Stimulated activated CD8-positive, alpha-beta memory T cell treated with anti-CD3 and anti-CD28 coated beads, Interleukin-4, amount 100 ng/mL, for 4 hours (primary cell): ENCODE measurements at places on chromosomes 11 and 22.

- no peak for DNase-seq
Observed at GRCh38 chr22:41847300-41847699, 14.4 kb downstream of the SREBF2 start.

DNA sequence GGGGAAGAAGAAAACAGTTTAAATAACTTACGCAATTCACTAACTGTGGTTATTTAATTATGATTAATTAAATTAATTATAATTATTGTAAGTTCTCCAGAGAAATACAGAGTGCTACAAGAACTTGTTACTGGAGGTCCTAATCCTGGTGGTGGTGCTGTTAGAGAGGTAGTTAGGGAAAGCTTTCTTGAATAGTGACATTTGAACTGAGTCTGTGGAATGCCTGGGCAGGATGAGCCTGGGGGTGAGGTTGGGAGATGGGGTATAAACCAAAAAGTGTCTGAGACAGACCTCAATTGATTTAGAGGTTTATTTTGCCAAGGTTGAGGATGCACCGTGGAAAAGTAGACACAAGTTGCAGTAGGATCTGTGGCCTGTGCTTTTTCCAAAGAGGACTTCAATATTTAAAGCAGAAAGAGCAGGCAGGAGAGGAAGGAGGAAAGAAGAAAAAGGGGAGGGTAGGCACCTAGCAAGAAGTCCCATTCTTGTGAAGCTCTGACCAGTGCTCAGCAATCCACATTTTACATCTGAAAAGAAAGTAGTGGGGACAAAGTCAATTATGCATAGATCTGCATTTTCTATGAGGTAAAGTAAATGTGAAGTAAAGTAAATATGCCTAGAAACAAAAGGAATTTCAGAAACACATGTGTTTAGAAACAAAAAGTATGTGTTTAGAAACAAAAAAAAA, 4.4 kb upstream of the ZNF202 start:
- no peak for DNase-seq

DNA sequence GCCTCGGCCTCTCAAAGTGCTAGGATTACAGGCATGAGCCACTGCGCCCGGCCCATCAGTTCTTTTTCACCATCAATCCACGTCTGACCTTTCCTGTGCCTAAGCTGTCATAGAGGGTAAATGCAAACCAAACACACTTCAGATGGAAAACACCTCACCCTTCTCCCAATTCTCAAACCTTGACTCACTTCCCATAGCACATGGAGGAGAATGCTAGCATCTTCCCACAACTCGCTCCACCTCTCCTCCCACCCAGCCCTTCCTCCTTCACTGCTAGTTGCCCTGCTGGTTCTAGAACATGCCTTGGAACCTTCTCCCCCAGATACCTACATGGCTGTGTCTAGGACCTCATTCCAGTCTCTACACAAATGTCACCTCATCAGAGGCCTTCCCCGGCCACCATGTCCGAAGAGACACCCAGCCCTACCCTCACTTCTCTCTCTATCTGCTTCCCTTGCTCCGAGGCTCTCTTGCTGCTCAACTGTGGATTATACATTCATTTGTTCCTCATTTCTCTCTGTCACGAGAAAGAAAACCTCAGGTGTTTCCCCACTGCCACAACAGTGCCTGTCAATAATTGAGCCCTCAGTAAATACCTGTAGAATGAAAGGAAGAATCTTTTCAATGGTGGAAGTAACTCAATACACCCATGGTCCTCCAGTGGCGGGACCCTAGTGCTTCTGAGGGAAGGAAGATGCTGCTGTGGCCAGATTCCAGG, 21.3 kb upstream of the NCF4 start:
- DNase-seq, result no peak

GRCh38 chr11:74019104-74019738, 10.3 kb upstream of the UCP3 start:
- DNase-seq, result no peak

GRCh38 chr11:37712251-37712650, 1114.2 kb upstream of the RAG2 start:
- no peak for DNase-seq

GRCh38 chr11:95193541-95193940, 37.5 kb downstream of the SESN3 start:
- DNase-seq, result no peak

- DNase-seq, result no peak
Observed at GRCh38 chr11:126878913-126879482, 121.6 kb downstream of the KIRREL3 start.

- no peak for DNase-seq
Observed at GRCh38 chr22:48398181-48398905, 1429.3 kb downstream of the BRD1 start.

- DNase-seq, result no peak
Observed at GRCh38 chr11:70483077-70483861, 84.9 kb downstream of the CTTN start.

DNA sequence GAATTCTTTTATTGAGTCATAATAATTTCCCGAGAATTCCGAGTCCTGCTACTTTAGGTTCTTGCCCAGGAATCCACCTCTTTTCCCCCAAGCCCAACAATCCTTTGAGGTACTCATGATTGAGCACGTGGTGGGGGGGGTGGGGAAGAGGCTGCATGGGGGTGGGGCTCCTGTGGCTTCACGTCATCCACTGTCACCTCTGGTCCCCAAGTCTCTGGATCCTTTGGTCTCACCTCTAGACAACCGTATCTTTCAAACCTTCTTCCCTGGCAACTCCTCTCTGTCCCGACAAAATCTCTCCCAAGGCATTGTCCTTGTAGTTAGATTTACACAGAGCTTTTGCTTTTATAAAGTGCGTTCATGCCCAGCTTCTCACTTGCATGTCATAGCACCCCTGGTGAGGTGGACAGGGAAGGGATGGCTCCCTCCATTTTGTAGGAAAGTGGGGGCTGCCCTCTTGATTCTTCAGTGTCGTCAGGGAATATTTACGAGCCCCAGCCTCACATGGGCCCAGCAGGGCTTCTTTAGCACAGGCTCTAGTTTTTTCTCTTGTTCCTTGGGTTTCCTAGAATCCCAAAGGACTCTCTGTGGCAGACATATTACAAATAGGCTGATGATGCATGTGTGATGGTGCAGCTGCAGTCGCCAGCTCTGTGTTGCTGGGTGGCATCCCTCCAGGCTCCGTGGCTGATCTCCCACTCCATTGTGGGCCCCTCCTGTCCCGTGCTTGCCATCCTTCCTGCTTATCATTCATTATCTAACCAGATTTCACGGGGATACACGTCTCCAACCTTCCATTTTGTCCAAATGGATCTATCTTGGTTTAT, 8.4 kb downstream of the UCP3 start:
- DNase-seq, result no peak

GRCh38 chr11:11163236-11163635, 189.8 kb downstream of the CSNK2A3 start:
- DNase-seq, result no peak

DNA sequence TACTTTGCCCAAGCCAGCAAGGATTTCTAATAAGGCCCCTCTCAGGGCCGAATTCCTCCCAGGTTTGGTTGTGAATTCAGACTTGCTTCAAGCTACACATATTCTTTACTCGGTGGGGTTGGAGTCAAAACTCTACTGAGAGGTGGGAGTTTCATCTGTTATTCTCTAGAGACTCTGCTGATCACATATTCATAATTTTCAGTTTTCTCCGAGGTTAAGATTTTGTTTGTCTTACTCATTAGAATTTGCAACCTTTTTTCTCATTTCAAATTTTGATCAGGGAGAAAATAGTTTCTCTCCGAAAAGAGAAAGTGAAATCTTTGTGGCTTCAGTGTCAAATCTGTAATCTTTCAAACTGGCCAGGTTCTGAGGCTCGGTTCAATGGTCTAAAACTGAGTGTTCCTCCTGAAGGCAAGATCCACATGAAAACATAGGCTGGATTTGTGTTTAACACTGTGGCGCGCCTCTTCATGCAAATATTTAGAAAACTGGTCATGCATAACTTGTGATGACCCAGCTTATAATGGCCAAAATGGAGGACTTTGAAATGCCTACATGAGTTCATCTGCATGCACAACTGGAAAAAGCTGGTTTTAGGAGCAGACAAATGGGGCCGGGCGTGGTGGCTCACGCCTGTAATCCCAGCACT, 21.5 kb upstream of the GSTP1 start:
- no peak for DNase-seq

DNA sequence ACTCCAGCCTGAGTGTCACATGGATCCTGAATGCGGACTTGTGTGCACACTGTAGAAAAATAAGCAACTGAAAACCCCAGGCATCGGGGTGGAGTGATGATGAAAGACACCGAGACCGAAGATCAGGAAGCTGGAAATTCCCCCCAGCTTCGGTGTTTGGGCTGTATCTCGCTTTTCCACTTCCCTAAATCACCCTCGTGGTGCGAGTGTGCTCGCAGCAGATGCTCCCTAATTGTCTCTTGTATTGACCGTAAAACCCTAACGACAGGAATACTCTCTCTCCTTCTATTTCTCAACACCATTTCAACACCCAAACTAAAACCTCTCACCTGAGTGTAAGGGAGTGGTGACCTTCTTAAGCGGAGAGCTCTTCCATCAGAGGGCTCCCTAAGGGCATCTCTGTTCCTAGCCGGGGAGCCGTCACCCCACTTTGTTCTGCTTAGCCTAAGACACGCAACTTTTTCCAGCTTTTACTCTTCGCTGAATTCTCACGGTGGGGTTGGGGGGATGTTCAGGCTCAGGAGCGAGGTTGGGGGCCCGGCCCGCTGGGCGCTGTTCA, 635 bp upstream of the GRK3 start:
- DNase-seq, result no peak

DNA sequence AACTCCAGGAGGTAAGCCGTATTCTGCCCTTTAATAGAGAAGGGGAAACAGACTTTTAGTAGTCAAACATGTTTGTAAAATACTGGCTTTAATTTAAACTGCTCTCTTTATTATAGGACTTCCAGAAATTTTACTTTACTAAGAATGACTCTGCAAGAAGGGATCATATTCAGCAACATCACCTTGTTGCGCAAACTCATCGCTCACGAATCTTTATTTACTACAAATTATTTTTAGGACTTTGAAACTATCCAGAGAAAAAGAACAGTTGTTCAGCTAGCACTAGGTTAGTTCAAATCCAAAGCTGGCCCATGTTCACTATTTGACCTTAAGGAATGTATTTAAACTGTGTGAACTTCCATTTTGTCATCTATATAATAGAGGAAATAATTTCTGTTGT, 498.3 kb upstream of the TENM4 start:
- DNase-seq, result no peak

GRCh38 chr11:84691830-84692229, 935.3 kb downstream of the DLG2 start:
- no peak for DNase-seq

GRCh38 chr11:64007160-64007628, 21.0 kb downstream of the OTUB1 start:
- no peak for DNase-seq

DNA sequence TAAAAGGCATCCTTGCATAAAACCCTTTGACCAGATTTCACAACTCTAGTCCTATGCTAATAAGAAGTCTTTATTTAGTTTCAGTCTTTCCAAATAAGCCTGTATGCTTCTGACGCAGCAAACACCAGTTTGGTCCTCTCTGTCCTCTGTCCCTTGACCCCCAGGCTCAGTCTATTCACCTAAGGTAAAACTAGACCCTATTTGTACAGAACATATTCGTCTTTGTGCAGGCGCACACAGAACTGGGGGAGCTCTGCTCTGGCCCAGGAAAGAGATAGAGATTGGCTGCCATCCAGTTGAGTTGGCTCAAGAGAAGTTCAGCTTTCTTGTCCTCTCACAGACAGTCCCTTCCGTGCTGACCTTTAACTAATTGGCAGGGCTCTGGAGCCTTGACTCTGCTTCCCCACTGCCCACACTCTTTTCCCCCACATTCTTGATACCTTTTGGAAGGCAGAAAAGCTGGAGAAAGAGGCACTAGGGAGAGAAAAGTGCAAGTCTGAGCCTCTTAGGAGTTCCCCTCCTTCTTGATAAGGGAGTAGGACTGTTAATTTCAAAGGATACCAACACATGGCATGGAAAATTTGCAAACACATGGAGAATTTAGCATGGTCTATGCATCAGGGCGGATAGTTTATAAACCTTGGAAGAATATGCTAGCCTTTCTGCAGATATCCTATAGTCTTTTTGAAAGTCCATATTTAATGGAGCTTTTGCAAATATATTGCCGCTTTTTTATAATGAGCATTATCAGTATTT, 21.2 kb upstream of the PSMA1 start:
- no peak for DNase-seq

DNA sequence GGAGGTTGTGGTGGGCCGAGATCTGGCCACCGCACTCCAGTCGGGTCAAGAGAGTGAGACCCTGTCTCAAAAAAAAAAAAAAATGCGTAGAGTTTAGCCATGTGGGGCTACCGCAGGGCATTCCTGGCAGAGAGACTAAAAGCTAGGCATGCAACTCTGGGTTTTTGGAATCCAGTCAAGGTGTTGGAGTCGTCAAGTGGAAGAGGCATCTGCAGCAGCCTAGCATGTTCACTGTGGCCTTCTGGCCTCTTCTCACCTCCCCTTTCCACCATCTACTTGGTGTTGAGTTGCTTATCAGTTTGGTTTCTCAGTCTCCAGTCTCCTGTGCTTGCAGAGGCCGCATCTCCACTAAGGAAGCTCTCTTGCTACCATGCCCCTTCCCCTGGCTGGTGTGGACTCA, 572.5 kb downstream of the NTM start:
- DNase-seq, result no peak

GRCh38 chr22:36874309-36874696, 13.5 kb downstream of the NCF4 start:
- DNase-seq, result no peak

DNA sequence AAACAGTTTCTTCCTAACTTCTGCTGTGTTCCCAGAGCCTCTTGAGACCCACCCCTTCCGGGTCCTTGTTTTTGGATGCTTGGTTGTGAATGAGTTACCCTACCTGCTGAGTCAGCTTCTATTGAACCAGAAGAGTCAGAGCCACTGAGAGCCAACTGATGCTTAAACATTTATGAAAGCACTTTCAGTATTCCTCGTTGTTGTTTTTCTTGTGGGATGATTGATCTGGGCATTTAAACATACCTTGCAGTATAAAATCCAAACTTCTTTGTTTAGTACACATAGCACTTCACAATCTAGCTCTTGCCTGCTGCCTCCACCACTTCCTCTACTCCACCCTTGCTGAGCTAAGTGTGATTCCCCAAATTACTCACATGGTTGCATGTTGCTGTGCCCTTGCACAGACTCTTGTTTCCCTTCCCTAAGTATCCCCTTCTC, 5.5 kb downstream of the PRSS23 start:
- no peak for DNase-seq

DNA sequence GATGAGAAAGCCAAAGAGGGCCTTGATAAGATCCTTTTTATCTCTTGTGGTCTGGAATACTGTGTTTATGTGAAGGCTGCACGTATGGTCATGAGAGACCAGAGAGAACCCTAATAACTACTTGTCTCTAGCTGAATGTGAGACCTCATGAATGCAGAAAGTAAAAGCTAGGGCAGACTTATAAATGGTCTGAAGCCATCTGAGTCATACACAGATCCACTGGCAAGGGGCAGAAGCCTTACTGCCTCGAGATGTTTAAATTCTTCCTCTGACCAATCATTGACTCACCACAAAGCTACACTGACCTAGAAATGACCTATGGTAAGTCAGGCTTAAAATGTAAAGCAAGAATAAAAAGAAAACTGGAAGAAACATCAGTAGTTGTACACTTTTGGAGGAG, 22.7 kb upstream of the OR4B1 start:
- no peak for DNase-seq
